ENCODE measurements at places on chromosomes 6 and 20. TPM values are rescaled to one million over a fixed set of nuclear protein-coding genes. Genes with fewer than 3 reads are reported as not detected.

MUC22 gene
- total RNA-seq: not detected

NHLRC1 gene
- total RNA-seq: 2.4 TPM

RBBP8NL gene
- 2.0 TPM for total RNA-seq

MLIP gene
- total RNA-seq: not detected

CDH22 gene
- total RNA-seq: 0.35 TPM

TFAP2D gene
- not detected for total RNA-seq

MEI4 gene
- total RNA-seq: not detected

RNGTT gene
- total RNA-seq: 11.4 TPM

FAM184A gene
- total RNA-seq: 15.9 TPM

DEFB132 gene
- total RNA-seq: not detected

ZSCAN23 gene
- total RNA-seq: 1.7 TPM

PDYN gene
- total RNA-seq: not detected

RCAN2 gene
- 9.0 TPM for total RNA-seq

MAS1 gene
- not detected for total RNA-seq

PLCB1 gene
- total RNA-seq: 6.3 TPM

GRCh38 chr6:159972506-159973268 lies 3.8 kb downstream of the IGF2R start:
- no peaks in the 10 kb centered on the region for H3K27me3 ChIP-seq
- H3K27ac ChIP-seq: no peak overlapping the region
- no peak for DNase-seq
- no peaks in the 10 kb centered on the region for H3K36me3 ChIP-seq

DNA sequence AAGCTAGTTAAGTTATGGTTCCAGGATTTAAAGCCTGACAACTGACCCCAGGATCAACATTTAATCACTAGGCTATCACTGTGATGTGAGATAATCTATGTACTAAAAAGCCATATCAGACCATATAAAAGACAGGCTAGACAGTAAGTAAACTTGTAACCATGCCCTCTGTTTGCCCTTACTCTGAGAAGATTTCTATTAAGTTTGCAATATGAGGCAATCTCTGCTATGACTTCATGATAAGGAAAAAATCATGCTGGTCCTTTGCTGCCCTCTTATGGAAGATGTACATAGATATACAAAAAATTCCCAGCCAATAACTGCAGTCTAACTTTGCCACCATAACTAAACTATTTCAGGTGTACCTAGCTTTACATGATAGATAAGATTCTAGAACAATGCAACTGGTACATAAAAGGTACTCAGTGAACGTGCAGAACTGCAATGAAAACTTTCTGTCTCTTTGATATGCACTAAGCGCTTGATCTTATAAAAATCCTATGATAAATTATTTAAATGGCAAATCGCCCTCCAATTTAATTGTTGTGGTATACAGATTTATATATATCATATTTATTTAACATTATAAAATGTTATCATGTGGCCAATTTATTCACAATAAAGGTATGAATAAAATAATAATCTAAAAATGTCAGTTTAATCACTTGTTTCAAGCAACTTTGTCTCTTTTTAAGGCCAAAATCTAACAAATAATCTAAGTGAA lies 70.5 kb downstream of the FAM217A start:
- H3K36me3 ChIP-seq: peaks cover 2% of the 10 kb centered on the region
- H3K27ac ChIP-seq: no peak overlapping the region
- no peaks in the 10 kb centered on the region for H3K27me3 ChIP-seq

DNA sequence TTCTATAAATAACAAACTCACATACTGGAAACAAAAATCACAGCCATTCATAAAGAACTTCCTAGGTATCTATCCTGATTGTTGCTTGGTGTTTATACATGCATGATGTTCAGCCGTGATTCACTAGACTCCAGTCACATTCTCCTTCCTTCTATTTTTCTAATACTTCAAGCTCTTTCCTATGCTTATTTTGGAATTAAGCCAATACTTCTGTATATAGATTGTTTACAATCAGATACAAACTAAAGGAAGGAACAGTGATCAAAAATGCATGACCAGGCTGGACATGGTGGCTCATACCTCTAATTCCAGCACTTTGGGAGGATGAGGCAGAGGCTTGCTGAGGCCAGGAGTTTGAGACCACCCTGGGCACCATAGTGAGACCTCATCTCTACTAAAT lies 377.5 kb upstream of the IRAK1BP1 start:
- no peak overlapping the region for H3K27ac ChIP-seq
- no peak overlapping the region for H3K4me3 ChIP-seq
- no peaks in the 10 kb centered on the region for H3K36me3 ChIP-seq
- no peak for DNase-seq

- H3K36me3 ChIP-seq: peaks cover 61% of the 10 kb centered on the region
- H3K27ac ChIP-seq: peak overlapping the region; percentile 74
- DNase-seq: no peak
- H3K27me3 ChIP-seq: no peaks in the 10 kb centered on the region
- peaks cover 92% of the 10 kb centered on the region for H3K4me1 ChIP-seq
- no peak overlapping the region for H3K4me3 ChIP-seq
These were observed 16.8 kb downstream of the BCL2L1 start for GRCh38 chr20:31705598-31706597.

GRCh38 chr6:40881501-40881900 lies 157.5 kb downstream of the UNC5CL start:
- no peak for DNase-seq
- H3K36me3 ChIP-seq: no peaks in the 10 kb centered on the region
- H3K27ac ChIP-seq: no peak overlapping the region
- H3K27me3 ChIP-seq: peaks cover 6% of the 10 kb centered on the region
- H3K4me3 ChIP-seq: no peak overlapping the region
- no peaks in the 10 kb centered on the region for H3K4me1 ChIP-seq

DNA sequence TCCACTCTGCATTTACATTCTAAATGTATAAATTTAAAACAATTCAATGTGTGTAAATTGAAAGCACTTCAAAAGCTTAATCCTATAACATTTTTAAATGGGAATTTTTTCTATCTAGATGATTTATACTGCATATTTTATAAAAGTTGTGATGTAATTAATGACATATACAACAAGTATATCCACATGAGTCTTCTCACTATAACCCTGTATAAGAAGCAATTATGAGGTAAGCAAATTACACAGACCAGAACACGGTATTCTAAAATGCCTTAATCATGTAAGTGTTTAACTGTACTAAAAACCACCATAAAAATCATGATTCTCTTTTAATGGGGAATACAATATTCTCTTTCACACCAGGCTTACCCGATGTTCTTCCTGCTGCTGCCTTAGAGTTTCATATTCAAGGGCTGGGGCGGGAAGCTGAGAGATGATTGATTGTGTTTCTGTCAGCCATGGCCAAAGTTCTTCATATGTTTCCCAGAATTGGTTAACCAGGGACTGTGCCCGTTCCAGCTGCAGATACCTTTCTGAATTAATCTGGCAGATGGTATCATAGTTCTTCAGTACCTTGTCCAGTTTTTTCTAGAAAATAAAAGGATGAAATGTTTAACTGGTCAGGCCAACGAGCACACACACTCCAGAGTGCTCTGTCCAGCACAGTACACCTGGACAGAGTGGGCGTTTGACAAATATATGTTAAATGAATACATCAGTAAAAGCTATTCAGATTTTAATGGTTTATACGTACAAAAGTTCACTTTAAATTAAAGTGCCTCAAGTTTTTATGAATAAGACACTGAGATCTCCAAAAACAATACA lies 127.4 kb downstream of the DST start:
- H3K27me3 ChIP-seq: no peaks in the 10 kb centered on the region
- no peak overlapping the region for H3K4me3 ChIP-seq
- H3K36me3 ChIP-seq: peaks cover 25% of the 10 kb centered on the region
- peaks cover 27% of the 10 kb centered on the region for H3K4me1 ChIP-seq
- peak overlapping the region; percentile 7 for H3K27ac ChIP-seq

GRCh38 chr20:33561692-33562601 lies 72.1 kb downstream of the CBFA2T2 start:
- H3K4me3 ChIP-seq: no peak overlapping the region
- H3K27ac ChIP-seq: no peak overlapping the region
- no peak for DNase-seq
- no peaks in the 10 kb centered on the region for H3K36me3 ChIP-seq

GRCh38 chr6:128206610-128207426 lies 306.0 kb upstream of the THEMIS start:
- H3K36me3 ChIP-seq: no peaks in the 10 kb centered on the region
- H3K4me1 ChIP-seq: no peaks in the 10 kb centered on the region
- H3K27me3 ChIP-seq: no peaks in the 10 kb centered on the region
- DNase-seq: no peak

- no peaks in the 10 kb centered on the region for H3K4me1 ChIP-seq
- H3K27ac ChIP-seq: no peak overlapping the region
- H3K27me3 ChIP-seq: no peaks in the 10 kb centered on the region
- no peak for DNase-seq
- peaks cover 22% of the 10 kb centered on the region for H3K36me3 ChIP-seq
- H3K4me3 ChIP-seq: no peak overlapping the region
These were observed 28.6 kb downstream of the ORC3 start for GRCh38 chr6:87618531-87618930.

DNA sequence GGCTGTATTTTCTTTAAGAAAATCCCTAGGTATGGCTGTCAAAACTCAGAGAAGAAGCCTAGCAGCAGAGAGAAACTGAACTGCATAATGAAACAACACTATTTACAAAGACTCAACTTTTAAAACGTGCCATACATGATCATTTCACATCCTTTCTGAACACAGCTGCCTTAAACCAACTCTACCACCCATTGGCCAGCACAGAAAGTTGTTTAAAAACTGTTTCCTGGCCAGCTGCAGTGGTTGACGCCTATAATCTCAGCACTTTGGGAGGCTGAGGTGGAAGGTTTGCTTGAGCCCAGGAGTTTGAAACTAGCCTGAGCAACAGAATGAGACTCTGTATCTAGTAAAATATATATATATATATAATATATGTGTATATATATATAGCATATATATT lies 336.4 kb upstream of the SOX4 start:
- no peak overlapping the region for H3K4me3 ChIP-seq
- H3K27me3 ChIP-seq: no peaks in the 10 kb centered on the region
- no peaks in the 10 kb centered on the region for H3K4me1 ChIP-seq
- H3K36me3 ChIP-seq: no peaks in the 10 kb centered on the region
- no peak for DNase-seq

GRCh38 chr20:4649941-4650681 lies 71.6 kb upstream of the PRND start:
- H3K27ac ChIP-seq: no peak overlapping the region
- DNase-seq: no peak
- no peaks in the 10 kb centered on the region for H3K4me1 ChIP-seq
- no peaks in the 10 kb centered on the region for H3K27me3 ChIP-seq
- H3K36me3 ChIP-seq: no peaks in the 10 kb centered on the region

DNA sequence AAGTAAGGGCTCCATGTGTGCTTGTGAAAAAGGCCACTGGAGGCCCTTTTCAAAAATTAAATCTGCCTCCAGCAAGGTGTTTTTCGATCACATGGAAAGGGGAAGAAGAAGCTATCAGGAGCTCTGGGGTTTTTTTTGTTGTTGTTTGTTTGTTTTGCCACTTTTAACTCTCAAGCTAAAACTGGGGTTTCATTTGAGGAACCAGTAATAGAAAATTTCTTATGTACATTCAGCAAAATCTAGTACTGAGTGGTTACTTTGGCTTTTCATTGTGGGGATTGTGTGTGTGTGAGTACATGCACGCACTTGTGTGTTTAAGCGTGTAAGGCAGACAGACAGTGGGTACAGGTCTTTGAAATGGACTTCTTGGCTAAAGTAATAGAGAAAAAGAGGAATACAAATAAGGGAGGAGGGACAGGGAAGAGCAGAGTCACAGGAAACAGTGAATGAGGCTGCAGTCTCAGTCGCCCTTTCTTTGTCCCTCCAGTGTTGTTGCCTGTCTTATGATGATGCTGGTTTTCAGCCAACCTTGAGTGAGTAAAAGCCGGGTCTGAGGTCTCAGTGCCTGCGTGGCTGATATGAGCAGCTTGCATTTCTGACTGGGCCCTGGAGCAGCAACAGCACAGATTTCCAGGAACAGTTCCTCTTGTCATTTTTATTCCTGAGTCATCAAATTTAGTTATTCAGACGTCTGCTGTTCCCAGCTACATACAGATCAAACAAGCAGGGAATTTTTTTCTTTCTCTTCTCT lies 26.2 kb downstream of the SLC16A10 start:
- H3K36me3 ChIP-seq: no peaks in the 10 kb centered on the region
- H3K27me3 ChIP-seq: no peaks in the 10 kb centered on the region
- DNase-seq: no peak
- H3K27ac ChIP-seq: peak overlapping the region; percentile 54
- peaks cover 5% of the 10 kb centered on the region for H3K4me1 ChIP-seq

DNA sequence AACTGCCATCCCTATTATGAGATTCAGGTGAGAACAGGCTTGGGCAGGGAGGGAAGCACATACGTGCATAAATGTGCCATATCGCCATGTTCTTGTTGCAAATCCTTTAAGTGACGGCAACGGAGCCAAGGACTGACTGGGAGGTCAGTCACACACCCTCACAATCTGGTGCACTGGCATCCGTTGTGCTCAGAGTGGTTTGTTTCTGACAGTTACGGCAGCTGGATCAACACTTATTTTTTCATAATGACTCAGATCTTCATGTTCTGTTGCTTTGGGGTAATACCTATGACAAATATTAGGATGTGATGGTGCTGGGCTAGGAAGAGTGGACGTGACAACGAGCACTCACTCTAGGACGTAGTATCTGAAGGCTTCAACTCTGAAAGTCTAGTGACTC lies 56.2 kb upstream of the PREP start:
- no peaks in the 10 kb centered on the region for H3K4me1 ChIP-seq
- no peak overlapping the region for H3K27ac ChIP-seq
- no peak overlapping the region for H3K4me3 ChIP-seq
- no peak for DNase-seq
- no peaks in the 10 kb centered on the region for H3K27me3 ChIP-seq
- no peaks in the 10 kb centered on the region for H3K36me3 ChIP-seq

GRCh38 chr6:50843842-50844241 lies 25.2 kb downstream of the TFAP2B start:
- H3K27ac ChIP-seq: no peak overlapping the region
- no peaks in the 10 kb centered on the region for H3K36me3 ChIP-seq
- DNase-seq: peak; percentile 50
- H3K4me1 ChIP-seq: no peaks in the 10 kb centered on the region
- H3K4me3 ChIP-seq: no peak overlapping the region
- peaks cover 94% of the 10 kb centered on the region for H3K27me3 ChIP-seq

- peak overlapping the region; percentile 68 for H3K4me3 ChIP-seq
- H3K36me3 ChIP-seq: no peaks in the 10 kb centered on the region
- peaks cover 14% of the 10 kb centered on the region for H3K27me3 ChIP-seq
- no peak for DNase-seq
These were observed 1.4 kb downstream of the TEAD3 start for GRCh38 chr6:35495258-35496035.

- no peaks in the 10 kb centered on the region for H3K36me3 ChIP-seq
- H3K27ac ChIP-seq: no peak overlapping the region
- H3K27me3 ChIP-seq: no peaks in the 10 kb centered on the region
- DNase-seq: no peak
These were observed 6.8 kb downstream of the CLDN20 start for GRCh38 chr6:155270561-155271091.

DNA sequence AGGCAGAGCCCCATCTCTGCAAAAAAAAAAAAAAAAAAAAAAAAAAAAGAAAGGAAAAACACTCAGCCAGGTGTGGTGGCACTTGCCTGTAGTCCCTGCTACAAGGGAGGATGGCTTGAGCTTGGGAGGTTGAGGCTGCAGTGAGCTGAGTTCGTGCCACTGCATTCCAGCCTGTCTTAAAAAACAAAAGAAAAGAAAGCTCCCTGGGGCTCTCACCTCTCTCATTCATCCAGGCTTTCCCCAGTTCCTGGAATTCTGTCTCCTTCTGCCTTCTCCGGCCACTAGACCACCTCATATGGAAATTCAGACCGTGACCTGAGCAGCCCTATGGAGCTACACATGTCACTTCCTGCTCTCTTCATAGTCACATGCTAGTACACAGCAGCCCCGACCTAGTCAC lies 101.1 kb upstream of the TAB2 start:
- H3K27ac ChIP-seq: no peak overlapping the region
- H3K36me3 ChIP-seq: no peaks in the 10 kb centered on the region
- H3K4me3 ChIP-seq: no peak overlapping the region
- H3K4me1 ChIP-seq: peaks cover 10% of the 10 kb centered on the region

All from lower lobe of right lung (tissue), 2 donors.